ENCODE measurements at places on chromosomes 3 and 15.
A peak's percentile ranks its signal among the peaks of the same experiment; 100 is the strongest.

DNA sequence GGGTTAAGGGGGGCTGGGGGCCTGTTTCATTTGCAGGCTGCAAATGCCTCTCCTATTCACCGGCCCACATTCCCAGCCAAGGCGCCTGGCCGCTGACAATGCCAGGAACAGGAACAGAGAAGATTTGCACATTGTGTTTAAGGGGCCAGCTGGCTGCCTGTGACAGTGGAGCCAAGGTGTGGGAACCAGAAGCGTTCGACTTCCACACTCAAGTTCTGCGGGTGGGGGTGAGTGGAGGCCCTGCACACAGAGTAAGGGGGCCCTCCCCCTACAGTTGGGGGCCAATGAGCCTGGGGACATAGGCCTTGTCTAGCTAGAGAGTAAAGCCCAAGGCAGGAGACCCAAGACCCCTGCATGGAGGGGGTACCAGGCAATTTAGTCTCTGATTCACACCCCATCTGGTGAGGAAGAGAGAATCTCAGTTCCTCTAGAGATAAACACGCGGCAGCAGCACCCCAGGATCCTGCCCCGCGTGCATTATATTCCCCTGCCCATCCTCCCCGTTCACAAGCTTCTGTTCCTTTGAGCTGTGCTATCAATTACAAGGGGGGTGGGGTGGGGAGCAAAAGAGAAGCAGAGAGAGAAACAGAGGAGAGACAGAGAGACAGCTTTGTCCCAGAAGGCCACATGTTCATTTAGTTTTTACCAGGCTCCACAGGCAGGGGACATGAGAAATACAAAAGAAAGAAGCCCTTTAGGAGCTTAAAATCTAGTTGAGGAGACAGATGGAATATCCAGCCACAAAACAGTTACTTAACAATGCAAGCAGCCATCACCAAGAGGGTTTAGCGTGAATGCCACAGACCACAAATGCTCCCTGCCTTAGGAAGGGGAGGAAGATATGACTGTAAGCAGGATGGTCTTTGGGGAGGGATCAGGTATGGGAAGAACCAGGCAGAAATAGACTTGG lies 9.2 kb downstream of the IGDCC3 start:
- no peak for DNase-seq

DNA sequence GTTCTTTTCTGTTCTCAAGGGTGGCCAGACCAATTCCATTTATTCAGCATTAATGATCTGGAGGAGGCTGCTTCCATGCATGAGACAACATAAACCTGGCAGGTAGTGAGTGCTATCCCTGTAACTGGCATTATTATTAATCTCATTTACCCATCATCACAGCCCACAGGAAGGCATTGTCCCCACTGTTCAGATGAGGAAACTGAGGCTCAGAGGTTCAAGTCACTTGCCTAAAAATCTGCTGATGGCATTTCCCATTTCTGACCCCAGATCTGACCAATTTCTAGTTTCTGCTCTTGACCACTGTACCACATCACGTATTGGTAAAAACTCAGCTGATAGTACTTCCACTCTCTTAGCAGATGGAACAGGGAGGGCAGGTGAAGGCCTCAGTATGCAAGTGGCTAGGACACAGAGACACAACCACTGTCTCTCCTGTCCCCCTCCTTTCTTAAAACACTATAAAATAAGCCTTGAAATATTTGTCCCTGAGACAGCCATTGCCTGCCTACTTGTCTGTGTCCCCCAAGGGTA lies 36.1 kb downstream of the TRANK1 start:
- no peak for DNase-seq

DNA sequence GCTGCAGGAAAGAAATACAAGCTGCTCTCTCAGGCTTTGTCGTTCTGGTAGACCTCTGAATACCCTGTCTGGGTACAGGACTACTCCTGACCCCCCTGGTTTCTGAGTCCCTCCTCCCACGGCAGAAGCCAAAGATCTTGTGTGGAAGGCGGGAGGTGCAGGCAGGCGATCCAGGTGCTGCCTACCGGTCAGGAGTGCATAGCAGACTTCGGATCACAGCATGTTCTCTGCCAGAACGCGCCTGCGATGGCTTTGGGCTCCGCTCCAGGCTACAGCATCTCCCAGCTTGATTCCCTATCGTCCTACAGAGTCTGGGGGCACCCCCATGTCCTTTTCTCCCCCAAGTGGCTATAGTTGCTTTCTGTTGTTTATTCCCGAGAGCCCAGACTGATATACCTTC lies 2.5 kb upstream of the CFAP100 start:
- no peak for DNase-seq

DNA sequence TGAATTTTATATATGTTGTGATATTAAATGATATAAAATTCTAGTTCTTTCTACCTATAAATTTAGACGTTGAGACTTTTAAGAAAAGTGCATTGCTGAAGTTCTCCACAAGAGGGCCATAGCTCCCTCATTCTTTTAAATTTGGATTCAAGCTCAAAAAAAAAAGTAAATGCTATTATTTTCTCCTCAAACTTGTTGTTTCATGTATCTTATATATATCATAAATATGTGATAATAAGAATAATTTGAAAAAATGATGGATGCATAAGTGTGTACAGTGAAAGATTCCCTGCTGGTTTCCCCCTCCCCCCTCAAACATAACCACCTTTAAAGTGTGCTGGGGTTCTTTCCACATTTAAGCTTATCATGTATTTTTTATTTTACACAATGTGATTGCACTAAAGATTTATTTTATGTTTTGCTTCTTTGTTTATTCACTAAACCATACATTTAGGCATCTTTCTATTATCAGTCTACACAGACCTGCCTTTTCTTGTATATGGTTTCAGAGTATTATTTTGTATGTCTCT lies 769.4 kb upstream of the GOLIM4 start:
- peak; percentile 27 for DNase-seq

DNA sequence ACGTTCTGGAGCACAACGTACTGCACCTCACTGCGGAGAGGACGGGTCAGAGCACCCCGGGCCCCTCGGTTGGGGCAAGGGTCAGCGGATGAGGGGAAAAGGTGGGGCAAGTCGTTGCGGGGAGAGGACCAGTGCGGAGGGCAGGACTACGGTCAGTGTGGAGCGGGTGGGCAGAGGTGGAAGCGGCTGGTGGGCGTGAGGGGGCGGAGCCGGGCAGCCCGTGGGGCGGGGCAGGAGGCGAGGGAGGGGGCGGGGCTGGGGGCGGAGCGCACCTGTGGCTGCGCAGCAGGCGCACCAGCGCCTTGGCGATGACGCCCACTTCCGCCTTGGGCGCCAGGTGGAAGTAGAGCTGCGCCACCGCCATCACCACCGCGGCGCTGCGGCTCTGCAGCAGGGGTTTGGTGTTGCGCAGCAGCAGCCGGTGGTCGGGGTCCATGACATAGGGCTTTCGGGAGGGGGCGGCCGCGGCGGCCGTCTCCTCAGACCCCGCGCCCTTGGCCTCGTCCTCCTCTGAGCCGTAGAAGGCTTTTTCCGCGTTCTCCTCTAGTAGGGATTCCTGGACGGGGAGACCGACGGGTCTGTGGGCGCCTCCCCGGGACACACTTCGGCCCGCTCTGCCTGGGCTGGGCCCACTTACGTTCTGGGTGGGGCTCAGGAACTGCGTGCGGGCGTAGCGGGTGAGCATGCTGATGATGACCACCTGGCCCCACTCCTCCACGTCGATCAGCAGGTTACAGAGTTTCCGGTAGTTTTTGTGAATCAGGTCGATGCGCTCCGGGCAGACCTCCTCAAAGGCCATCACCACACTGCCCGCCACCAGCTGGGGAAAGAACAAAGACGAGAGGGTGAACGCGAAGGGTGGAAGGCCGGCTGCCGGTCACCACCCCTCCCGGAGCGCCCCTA lies 29.2 kb downstream of the AP3B2 start:
- DNase-seq = no peak

DNA sequence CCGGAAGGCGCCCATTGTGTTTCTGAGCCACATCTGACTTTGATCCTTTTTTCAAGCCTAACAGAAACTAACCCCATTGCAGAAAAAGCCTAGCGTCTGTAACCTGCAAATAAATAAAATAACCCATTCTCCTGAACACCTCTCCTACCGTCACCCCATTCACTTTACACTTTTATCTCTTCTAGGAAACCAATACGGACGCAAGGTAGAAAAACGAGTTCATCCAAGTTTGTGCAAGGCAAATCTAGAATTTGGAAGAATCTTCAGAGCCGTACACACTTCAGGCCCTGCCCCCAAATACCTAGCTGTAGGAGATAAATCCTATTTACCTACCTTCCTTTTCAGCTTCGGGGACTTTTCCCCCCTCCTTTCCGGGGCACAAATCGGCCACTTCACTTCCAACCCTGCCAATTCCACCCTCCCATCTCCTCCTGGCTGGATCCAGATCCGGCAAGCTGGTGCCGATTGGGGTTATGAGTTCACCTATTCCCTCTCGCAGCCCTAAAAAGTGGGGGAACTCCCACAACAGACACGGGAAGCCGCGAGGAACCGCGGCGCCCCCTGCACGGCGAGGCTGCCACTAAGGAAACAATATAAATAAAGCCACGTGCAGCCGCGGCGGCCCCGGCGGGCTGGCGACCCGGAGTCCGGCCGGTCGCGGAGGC lies 987 bp downstream of the PRTG start:
- no peak for DNase-seq

- no peak for DNase-seq
These were observed 35.1 kb upstream of the MLF1 start for GRCh38 chr3:158535918-158536317.

GRCh38 chr3:40971191-40972168 lies 227.8 kb upstream of the CTNNB1 start:
- DNase-seq = peak; percentile 76

- DNase-seq = peak; percentile 60
These were observed 26.1 kb downstream of the CAPN3 start for GRCh38 chr15:42385206-42385979.

- DNase-seq = no peak
These were observed 9.1 kb downstream of the ST8SIA2 start for GRCh38 chr15:92402751-92403150.

- DNase-seq = no peak
These were observed 28.2 kb downstream of the CHD2 start for GRCh38 chr15:92928225-92928750.

- DNase-seq = peak; percentile 57
These were observed 18.5 kb upstream of the C3orf62 start for GRCh38 chr3:49295489-49296058.

DNA sequence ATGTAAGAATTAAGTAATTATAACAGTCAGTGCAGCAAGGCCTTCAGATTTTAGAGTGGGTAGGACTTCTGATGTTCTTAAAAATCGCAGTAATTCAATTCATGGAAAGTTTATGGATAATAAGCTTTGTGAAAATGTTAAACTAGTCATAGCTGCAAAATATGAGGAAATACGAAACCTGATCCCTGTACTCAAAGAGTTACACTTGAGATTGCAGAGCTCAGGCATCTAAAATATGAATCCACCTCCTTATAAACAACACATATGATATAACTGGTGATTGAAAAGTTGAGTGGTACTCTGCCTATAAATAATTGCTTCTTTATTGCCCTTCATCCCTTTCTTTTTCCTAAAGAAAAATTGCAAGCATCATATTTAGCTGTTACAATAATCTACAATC lies 473.3 kb downstream of the OTOL1 start:
- DNase-seq = no peak

GRCh38 chr3:99647081-99647480 lies 8.7 kb downstream of the COL8A1 start:
- DNase-seq = no peak

DNA sequence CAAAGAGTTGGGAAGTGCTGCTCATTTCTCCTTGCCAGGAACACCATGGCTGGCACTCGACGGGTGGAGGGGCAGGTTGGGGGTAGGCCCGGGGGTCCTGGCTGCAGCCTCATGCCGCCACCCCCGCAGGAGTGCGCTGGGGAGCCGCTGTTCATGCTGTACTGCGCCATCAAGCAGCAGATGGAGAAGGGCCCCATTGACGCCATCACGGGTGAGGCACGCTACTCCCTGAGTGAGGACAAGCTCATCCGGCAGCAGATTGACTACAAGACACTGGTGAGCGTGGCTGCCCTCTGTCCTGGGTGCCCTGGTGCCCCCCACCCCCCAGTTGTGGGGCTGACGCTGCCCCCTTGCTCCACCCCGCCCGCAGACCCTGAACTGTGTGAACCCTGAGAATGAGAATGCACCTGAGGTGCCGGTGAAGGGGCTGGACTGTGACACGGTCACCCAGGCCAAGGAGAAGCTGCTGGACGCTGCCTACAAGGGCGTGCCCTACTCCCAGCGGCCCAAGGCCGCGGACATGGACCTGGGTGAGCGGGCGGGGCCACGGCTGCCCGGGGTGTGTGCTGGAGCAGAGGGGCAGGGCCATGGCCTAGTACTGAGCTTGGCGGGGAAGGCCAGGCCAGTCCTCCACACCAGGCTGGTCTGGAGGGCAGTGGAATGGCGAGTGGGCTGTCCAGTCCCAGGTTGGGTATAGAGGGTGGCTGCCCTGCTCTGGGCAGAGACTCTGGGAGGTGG lies 45.1 kb downstream of the PLXNA1 start:
- no peak for DNase-seq
